Left ventricle myocardium superior (tissue), 1 donor: ENCODE measurements at places on chromosomes 3 and 15. TPM values are rescaled to one million over a fixed set of nuclear protein-coding genes. Genes with fewer than 3 reads are reported as not detected.

DNA sequence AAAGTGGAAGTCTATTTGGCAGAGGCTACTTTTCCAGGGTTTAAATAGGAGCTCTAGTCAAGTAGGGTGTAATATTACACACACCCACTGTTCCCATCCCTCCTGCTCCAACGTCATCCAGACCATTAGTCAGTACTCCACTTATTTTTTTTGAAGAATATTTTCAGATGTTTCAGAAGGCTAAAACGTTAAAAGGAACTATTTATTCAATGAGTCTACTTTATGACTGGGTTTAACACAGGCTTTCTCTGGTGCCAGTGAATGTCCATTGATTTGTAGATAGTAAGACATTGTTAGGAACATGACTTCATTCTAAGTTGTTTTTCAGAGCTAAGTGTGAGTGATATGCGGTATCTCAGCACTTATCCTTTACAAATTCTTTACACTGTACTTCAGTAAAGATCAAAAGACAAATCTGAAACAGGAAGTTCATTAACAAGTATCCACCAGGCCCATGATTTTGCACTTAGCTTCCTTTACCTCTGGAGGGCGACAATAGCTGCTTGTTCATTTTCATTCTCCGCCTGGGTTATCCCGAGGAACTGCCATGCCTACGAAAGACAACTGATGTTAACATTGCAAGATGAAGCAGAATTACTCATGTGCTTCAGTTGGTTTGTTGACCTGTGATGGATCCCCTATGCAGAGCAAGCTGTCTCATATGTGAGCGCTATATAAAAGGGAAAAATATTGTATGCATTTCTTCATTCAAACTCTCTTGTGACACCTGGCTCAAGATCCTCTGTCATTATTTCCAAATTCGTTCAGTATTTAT lies 158.7 kb downstream of the USP13 start:
- DNase-seq: no peak

The SLCO3A1 gene
- 52.8 TPM for total RNA-seq

GRCh38 chr3:77147836-77148578 lies 108.1 kb downstream of the ROBO2 start:
- no peak for DNase-seq

The IL17RE gene
- total RNA-seq: 0.45 TPM

GRCh38 chr15:82624008-82624407 lies 23.2 kb downstream of the CPEB1 start:
- no peak for DNase-seq

- DNase-seq: no peak
Measured at GRCh38 chr3:32257042-32257441, 18.6 kb downstream of the CMTM8 start.

The KLF15 gene
- 28.5 TPM for total RNA-seq

DNA sequence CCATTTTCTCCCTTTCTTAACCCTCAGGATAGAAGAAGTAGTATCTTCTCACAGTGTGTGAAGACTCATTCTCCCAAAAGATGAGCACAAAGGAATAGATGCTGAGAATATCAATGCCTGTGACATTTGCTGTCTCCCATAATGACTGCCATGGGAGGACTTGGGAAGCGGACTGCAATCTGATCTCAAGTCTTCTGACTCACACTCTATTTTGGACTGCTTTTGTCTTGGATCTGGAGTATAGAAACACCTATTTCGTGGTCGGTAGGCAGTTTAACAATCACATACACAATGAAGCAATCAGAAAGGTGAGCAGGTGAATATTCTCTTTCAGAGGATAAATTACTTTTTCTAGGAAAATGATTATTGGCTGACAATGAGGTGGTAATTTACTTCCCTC lies 852.0 kb downstream of the FHIT start:
- DNase-seq: no peak

The SCG3 gene
- not detected for total RNA-seq

DNA sequence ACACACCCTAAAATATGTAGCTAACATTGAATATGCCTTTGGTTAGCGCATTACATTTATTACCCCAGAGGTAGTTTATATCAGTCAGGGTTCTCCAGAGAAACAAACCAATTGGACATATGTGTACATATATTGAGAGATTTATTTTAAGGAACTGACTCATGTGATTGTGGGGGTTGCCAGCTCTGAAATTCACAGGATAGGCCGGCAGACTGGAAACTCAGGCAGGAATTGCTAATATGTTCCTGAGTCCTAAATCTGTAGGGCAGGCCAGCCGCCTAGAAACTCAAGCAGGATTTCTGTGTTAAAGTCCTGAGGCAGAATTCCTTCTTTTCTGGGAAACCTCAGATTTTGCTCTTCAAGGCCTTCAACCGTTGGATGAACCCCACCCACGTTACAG lies 189.7 kb downstream of the CDIN1 start:
- no peak for DNase-seq

DNA sequence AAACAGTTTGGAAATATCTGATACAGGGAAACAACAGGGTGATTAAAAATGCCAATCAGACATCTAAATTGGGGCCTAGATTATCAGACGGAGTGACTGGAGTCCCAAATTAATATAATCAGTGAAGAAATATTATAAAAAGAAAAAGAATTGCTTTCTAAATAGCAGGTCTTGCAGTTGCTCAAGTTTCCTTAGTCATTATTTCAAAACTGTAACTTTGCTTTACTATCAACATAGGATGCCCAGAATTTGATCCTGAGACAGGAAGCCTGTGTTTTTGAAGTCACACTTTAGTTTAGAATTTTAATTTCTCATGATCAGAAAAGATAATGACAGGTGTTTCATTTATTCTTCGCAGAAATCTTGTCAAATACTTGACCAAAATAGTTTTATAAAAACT lies 105.9 kb downstream of the IL1RAP start:
- no peak for DNase-seq

GRCh38 chr3:50912746-50913145 lies 238.0 kb downstream of the DOCK3 start:
- DNase-seq: no peak

The SH3GL3 gene
- total RNA-seq: not detected

DNA sequence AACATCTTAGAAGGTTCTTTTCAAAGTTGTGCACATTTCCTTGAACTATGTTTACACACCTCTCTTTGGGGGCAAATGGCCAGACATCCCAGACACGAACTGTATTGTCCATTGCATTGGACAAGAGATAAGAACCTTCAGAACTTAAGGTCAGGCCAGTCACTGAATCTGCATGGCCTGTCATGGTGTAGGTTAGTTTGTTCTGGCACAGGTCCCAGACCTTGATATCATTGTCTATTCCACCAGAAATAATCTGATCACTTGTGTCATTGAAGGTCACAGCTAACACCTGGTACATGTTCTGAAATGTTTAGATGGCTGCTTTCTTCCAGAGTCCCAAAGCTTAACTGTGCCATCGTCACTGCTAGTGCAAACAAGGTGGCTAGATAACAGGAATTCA lies 55.7 kb downstream of the KCNAB1 start:
- no peak for DNase-seq

- DNase-seq: no peak
Measured at GRCh38 chr15:61906961-61907752, 153.1 kb downstream of the VPS13C start.

DNA sequence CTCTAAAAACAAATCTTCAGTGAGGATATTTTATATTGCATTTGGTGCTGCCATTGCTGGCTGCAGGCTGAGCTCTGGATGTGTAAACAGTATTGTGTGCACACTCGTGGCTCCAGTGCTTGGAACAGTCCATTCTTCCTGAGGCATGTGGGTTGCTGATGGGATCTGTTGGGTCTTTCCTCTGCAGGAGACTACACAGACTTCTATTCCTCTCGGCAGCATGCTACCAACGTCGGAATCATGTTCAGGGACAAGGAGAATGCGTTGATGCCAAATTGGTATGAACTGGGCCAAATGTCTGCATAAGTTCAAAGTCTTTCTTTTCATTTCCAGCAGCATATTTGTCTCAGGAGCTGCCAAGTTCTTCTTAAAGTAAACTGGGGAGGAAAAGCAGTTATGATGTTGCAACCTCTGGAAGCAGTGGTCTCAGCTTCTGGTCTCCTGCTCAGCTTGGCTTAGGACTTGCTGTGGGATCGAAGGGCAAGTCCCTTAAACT lies 9.3 kb downstream of the FAH start:
- no peak for DNase-seq

GRCh38 chr15:23629234-23629805 lies 18.3 kb downstream of the MAGEL2 start:
- DNase-seq: no peak

DNA sequence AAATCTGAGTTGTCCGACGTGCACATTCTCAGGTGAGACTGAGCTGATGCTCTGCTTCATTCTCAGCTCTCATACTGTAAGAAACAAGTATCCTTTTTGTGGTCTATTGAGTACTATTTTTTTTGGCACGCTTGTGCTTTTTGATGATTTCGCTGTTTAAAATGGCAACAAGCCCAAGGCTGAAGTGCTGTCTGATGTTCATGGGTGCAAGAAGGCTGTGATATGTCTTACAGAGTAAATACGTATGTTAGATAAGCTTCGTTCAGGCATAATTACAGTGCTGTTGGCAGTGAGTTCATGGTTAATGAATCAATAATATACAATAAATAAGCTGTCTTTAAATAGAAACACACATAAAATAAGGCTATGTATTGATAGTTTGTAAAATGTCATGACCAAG lies 27.2 kb downstream of the AQR start:
- no peak for DNase-seq

- no peak for DNase-seq
Measured at GRCh38 chr3:50472958-50473357, 30.5 kb downstream of the CACNA2D2 start.

The KNL1 gene
- 0.89 TPM for total RNA-seq

DNA sequence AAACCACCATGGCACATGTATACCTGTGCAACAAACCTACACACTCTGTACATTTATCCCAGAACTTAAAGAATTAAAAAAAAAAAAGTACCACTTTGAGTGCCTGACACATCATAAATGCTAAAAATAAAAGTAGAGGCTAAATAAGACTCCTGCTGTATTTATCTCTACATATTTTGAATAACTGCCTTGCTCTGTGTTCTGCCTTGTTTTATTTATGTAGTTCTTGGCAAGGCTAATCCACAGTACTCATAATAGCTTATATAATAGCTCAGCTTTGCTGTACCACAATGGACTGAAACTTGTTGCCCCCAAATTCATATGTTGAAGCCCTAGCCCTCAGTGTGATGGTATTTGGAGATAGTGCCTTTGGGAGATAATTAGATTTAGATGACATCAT lies 95.4 kb upstream of the ADAMTS9 start:
- DNase-seq: no peak

GRCh38 chr3:78867409-78868372 lies 900.1 kb downstream of the ROBO1 start:
- no peak for DNase-seq

DNA sequence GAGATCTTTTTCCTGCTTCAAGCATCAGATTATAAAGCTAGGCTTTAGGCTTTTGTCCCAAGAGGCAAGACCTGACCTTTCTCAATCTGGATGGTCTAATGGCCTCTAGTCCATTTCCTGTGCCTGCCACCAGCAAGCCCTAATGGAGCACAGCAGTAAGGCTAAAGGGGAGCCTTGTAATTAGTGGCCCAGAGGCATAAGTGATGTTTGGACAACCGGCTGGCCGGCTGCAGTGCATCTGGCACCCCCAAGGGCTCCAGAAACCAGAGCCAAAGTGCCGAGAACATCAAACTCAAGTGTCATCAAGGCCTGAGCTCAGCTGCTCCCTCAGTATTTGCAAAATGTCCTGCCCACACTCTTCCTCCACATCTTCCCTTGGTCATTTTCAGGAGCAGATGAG lies 31.9 kb upstream of the RTP4 start:
- DNase-seq: no peak

DNA sequence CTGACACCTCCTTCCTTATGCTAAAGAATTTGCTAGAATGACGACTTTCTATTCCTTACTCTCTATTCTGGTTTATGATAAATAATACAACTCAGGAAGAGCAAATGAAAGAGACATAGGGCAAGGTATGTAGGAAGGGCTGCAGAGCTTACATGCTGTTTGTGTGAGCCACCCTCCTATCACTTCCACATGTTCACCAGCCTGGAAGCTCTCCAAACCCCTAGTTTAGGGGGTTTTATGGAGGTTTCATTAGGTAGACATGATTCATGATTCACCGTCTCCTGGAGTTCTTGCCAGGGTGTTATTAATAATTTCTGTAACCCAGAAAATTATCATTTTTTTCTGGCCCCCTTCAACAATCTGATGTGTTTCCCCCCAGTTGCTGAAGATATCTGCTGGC lies 172.1 kb upstream of the COL8A1 start:
- no peak for DNase-seq

The UBE2Q2 gene
- total RNA-seq: 21.2 TPM

The C3orf38 gene
- 11.4 TPM for total RNA-seq

DNA sequence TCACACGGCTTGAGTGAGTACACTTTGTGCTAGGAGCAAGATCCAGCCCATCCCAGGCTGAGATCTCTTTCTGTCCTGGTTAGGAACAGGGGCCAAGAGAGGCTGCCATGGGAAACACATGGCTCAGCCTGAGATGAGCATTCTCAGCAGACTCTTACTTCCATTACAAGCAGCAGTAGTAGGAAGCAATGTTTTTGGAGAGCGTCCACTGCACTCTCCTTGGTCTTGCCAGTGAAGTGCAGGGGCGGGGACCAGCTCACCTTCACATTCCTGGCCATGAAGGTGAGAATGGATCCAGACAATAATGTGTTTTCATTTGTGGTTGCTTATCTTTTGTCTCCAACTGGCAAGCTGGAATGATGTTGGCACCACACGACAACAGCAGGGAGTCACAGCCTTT lies 24.7 kb downstream of the ZNF80 start:
- DNase-seq: no peak

DNA sequence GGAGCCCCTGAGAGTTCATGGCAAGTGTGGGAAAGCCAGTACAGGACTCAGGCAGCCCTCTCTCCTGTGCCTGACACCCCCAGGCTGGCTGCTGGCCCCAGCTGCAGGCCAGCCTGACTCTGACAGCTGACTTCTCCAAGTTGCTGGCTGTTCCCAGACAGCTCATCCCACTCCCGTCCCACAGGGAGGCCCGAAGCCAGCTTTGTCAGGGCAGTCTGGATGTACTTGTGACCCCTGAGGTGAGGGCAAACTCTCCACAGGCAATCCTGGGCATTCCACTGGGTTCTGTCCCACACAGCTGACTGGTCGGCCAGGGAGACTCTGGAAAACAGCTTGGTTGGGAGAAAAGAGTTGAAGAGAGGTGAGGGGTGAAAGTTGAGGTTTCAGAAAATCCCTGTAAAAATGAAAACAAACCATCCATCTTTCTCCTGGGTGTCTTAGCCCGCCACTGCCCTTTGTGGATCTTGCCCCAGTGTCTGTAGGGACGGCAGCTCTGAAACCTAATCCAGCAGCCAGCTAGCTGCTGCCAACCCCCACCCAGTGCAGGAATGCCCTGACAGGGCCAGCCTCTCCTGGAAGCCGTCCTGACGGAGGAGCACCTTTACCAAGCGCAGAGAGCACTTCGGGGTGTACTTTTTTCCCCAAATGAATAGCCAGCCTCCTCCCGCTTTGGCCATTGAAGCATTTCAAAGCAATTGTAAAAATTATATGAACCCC lies 87.9 kb downstream of the DNAJB8 start:
- peak; percentile 71 for DNase-seq

The KLHL40 gene
- 0.12 TPM for total RNA-seq

The C3orf62 gene
- total RNA-seq: 3.0 TPM

DNA sequence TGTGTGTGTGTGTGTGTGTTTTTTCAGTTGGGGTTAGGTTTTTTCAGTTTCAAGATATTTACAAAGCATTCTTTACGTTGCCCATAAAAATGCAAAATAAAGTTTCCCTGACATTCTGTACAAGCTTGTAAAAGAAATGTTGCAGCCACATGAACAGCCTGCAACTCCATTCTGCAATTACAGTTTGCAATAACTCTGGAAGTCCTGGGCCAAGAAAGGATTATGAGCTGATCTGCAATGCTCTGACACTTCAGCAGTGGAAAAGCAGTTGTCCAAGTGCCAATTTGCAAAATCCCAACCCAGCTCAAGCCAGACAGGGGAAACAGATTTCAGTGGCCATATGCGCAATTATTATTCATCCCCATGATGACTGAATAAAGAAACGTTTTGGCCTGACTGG lies 322.1 kb downstream of the MEX3B start:
- DNase-seq: no peak
